ENCODE measurements at places on chromosomes 6 and 20. TPM values are rescaled to one million over a fixed set of nuclear protein-coding genes. Genes with fewer than 3 reads are reported as not detected.
A peak's percentile ranks its signal among the peaks of the same experiment; 100 is the strongest.

Gene TRIM31
- total RNA-seq, result not detected

Gene CLPSL2
- total RNA-seq, result not detected

Gene TUBB2A
- 401 TPM for total RNA-seq

DNA sequence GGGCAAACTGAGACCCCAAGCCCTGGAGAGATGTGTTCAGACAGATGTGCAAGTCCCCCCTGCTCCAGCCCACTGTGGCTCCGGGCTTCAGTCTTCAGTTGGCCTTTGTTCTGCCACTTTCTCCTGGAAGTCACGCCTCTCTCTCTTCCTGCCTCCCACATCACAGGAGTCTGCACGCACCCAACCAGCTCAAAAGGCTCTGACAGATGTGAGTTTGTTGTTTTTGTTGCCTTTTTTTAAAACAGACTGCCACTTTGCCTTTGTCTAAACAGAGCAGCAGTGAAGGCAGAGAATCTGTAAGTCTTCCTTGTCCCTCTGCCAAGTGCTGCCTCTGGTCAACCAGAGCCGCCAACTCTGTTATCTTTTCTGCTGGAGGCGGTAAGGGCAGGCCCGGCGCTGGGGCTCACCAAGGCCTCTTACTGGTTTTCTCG, 149.7 kb downstream of the TFAP2C start:
- H3K27ac ChIP-seq, result no peak overlapping the region
- no peaks in the 10 kb centered on the region for H3K27me3 ChIP-seq
- peak; percentile 38 for DNase-seq
- peaks cover 8% of the 10 kb centered on the region for H3K4me1 ChIP-seq
- H3K4me3 ChIP-seq, result no peak overlapping the region
- no peaks in the 10 kb centered on the region for H3K36me3 ChIP-seq

GRCh38 chr6:6747371-6747770, 158.9 kb downstream of the LY86 start:
- H3K27ac ChIP-seq, result no peak overlapping the region
- no peak for DNase-seq
- peaks cover 7% of the 10 kb centered on the region for H3K4me1 ChIP-seq
- no peaks in the 10 kb centered on the region for H3K36me3 ChIP-seq
- peaks cover 4% of the 10 kb centered on the region for H3K27me3 ChIP-seq
- H3K4me3 ChIP-seq, result no peak overlapping the region

- peaks cover 21% of the 10 kb centered on the region for H3K4me1 ChIP-seq
- no peak overlapping the region for H3K4me3 ChIP-seq
- DNase-seq, result no peak
- H3K27me3 ChIP-seq, result peaks cover 2% of the 10 kb centered on the region
- no peaks in the 10 kb centered on the region for H3K36me3 ChIP-seq
These were observed 145.4 kb downstream of the RPS12 start for GRCh38 chr6:132959639-132960326.

- peak overlapping the region; percentile 46 for H3K4me3 ChIP-seq
- H3K4me1 ChIP-seq, result peaks cover 5% of the 10 kb centered on the region
- H3K27ac ChIP-seq, result no peak overlapping the region
- no peaks in the 10 kb centered on the region for H3K36me3 ChIP-seq
- H3K27me3 ChIP-seq, result peaks cover 27% of the 10 kb centered on the region
These were observed 58.2 kb downstream of the ZNF831 start for GRCh38 chr20:59221707-59222252.

DNA sequence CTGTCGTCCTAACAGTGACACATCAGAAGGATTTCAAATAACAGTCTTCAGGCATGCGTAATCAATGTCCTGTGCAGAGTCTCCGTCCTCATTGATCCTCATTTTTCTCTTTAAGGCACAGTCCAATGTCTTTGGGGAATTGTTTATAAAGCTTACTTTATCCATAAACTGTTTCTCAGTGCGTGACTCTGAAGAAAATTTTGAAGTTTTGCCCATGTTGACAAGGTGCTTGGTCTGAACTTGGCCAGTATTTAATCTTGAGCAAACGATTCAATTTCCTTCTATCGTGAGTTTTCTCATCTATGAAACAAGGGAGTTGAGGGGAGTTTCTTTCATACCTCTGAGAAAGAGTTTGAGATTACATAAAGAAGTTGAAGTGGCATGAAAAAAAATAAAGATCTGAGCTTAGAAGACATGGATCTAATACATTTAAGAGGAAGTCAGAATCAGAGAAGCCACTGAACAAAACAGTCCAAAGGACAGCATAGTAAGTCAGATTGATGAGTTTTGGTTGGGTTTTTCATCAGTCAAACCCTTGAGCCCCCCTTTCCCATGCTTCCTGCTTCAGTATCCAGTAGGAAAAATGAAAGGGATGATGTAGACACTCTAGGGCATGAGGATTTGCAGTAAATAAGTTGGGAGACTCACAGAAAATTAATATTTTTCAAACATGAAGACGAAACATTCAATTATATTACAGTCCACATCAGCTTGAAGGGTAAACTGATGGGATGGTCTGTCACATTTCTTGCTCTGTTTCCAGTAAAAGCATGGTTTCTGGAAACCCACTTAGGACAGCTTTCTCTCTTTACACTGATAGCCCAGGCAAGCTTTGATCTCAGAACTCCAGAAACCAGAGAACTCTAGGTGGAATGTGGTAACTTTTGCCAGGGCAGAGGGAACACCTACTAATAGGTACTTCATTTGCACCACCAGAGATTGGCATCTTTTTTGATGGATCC, 8.1 kb downstream of the EDN1 start:
- H3K4me1 ChIP-seq, result peaks cover 13% of the 10 kb centered on the region
- H3K27me3 ChIP-seq, result no peaks in the 10 kb centered on the region
- DNase-seq, result no peak
- peaks cover 31% of the 10 kb centered on the region for H3K36me3 ChIP-seq
- no peak overlapping the region for H3K4me3 ChIP-seq

DNA sequence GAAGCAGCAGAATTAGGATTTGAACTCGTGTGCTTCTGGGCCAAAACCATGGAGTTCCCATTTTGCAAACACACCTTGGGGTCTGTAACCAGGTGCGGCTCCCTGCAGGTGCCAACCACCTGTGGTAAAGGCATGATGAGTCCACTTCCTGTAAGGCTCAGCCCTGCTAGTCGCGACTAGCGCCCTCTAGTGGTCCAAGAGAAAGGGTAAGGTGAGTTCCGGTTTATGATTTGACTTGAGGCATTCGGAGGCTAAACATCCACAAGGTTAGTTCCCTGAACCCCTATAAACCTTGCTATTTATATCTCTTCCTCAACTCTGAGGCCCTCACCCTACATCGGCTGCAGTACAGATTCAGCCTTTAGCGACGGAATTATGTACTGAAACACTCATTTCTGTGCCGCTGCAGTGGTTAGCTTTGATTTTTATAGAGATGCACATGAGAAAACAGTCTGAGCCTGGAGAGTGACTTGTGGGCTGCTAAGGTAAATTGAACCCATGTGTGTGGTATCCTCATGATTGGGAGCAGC, 173.4 kb downstream of the PLCB1 start:
- no peaks in the 10 kb centered on the region for H3K36me3 ChIP-seq
- H3K4me3 ChIP-seq, result no peak overlapping the region
- DNase-seq, result no peak
- no peak overlapping the region for H3K27ac ChIP-seq

- no peak for DNase-seq
- H3K4me1 ChIP-seq, result no peaks in the 10 kb centered on the region
- no peak overlapping the region for H3K27ac ChIP-seq
- H3K27me3 ChIP-seq, result no peaks in the 10 kb centered on the region
These were observed 88.4 kb downstream of the ASXL1 start for GRCh38 chr20:32446301-32447100.

DNA sequence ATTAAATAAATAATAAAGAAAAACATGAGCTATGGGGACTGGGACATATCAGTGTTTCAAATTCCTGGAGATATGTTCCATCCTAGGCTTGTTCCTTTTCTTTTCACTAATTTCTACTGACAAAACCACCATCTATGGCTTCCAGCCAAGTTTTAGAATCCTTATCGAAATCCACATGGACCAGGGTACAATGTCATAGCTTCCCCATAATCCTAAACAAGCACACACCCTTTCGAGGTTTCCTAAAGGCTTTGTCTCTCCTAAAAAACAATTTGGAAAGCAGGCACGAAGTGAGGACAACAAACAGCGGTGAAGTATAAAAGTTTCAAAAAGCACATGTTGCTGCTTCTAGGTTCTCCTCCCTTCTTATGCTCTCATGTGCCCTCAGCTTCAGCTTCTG, 13.3 kb upstream of the DST start:
- H3K36me3 ChIP-seq, result no peaks in the 10 kb centered on the region
- no peak overlapping the region for H3K27ac ChIP-seq
- no peak for DNase-seq
- peaks cover 20% of the 10 kb centered on the region for H3K4me1 ChIP-seq
- no peak overlapping the region for H3K4me3 ChIP-seq

DNA sequence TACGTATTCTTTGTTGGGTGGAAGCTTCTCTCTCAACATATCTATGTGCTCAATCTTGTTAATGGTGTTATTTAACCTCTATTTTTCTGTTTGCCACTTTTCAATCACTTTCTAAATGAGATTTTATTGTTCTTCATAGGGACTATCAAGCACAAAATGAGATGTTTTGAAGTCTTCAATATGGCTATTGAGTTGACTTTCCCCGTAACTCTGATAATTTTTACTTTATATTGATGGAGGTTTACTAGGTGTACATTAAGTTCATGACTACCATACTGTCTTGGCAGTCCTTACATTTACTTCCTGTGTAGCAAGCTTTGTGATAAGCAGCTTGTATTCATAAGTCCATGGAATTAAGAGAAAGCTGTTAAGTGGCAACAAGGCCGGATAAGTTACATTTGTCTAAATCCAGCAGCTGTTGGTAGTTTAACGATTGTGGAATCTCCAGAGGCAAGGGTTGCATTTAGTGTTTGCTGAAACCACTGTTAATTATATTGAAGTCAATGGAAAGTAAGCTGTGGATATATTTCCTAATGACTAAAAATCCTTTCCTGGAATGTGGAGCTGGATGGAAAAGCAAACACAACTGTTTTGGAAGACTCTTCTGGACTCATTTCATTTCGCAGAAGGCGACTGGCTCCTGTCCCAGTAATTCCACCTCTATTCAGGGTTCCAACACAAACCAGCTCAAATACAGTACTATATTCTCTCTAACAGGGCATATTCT, 57.3 kb upstream of the SMIM29 start:
- no peak overlapping the region for H3K27ac ChIP-seq
- H3K36me3 ChIP-seq, result no peaks in the 10 kb centered on the region
- peak; percentile 64 for DNase-seq

- DNase-seq, result peak; percentile 7
- H3K27me3 ChIP-seq, result peaks cover 44% of the 10 kb centered on the region
- H3K27ac ChIP-seq, result no peak overlapping the region
These were observed 2.5 kb upstream of the SPATS1 start for GRCh38 chr6:44339763-44340625.

DNA sequence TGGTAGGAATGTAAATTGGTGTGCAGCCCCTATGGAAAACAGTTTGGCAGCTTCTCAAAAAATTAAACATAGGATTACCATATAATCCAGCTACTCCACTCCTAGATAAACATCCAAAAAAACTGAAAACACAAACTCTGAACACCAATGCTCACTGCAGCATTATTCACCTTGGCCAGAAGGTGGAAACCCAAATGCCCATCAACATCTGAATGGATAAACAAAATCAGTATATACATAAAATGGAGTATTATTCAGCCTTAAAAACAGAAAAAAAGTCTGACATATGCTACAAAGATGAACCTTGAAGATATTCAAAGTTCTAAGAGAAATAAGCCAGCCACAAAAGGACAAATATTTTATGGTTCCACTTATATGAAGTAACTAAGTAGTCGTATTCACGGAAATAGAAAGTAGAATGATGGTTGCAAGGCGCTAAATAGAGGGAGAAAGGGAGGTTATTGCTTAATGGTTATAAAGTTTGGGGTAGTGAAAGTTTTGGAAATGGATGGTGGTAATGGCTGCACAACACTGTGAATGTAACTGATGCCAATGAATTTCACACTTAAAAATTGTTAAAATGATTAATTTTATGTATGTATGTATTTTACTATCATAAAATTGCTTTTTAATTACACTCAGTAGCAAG, 4.0 kb downstream of the PHF10 start:
- no peaks in the 10 kb centered on the region for H3K27me3 ChIP-seq
- DNase-seq, result no peak
- no peak overlapping the region for H3K4me3 ChIP-seq
- no peaks in the 10 kb centered on the region for H3K36me3 ChIP-seq

DNA sequence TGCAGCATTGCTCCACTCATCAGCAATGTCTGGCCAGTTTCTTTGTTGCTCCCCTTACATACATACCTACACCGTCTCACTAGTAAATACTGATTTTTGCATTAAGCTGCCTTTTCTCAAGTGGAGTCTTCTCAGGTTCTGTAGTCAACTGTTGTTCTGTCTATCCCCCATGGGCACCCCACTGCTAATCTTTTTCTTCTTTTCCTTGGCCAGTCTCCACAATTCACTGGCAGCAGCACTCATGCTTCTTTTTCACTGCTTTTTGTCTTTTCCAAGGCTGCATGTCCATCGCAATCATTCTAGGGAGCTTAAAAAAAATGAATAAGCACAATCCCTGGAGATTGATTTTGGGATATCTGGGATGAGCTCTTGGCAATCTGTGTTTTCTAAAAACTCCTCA, 10.3 kb upstream of the ERVFRD-1 start:
- peak; percentile 27 for DNase-seq
- H3K36me3 ChIP-seq, result no peaks in the 10 kb centered on the region
- H3K4me3 ChIP-seq, result no peak overlapping the region
- no peak overlapping the region for H3K27ac ChIP-seq
- peaks cover 14% of the 10 kb centered on the region for H3K4me1 ChIP-seq
- H3K27me3 ChIP-seq, result no peaks in the 10 kb centered on the region

GRCh38 chr6:116251568-116252384, 2.1 kb downstream of the TSPYL4 start:
- no peaks in the 10 kb centered on the region for H3K27me3 ChIP-seq
- H3K36me3 ChIP-seq, result no peaks in the 10 kb centered on the region
- peak overlapping the region; percentile 59 for H3K27ac ChIP-seq
- peaks cover 41% of the 10 kb centered on the region for H3K4me1 ChIP-seq

DNA sequence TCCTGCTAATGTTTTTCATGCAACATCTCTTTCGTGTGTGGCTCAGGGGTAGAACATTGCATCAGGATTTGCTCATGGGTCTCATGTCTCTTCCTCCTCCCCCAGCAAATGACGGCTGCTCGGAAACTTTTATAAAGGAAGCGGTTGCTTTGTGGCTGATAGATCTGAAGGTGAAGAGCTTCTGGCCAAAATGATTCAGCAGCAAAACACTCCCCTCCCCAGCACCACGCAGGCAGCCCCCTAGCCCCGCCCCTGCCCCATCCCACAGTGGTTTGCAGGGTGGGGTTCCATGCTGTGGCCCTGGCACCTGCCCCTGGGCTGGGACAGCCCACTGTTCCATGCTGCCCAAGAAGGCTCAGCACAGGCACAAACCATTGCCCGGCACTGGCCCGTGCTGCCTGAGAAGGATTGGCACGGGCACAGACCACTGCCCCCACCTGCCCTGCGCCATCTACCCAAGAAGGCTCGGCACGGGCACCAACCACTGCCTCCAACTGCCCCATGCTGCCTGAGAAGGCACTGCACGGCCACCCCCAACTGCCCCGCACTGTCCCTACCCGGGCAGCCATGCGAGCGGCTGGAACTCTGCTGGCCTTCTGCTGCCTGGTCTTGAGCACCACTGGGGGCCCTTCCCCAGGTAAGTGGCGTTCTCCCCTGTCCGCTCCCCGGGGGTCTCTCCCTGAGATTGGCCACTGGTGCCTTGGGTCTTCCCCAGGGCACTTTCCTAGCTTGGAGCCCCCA, at the start of gene CST7:
TSS of gene CST7 (plus strand) at position 331 of the 741 bp plus-strand sequence. CDS start at position 568, 237 bp downstream.
- H3K4me1 ChIP-seq, result no peaks in the 10 kb centered on the region
- no peak within 1 kb of the TSS for H3K27ac ChIP-seq
- no peak within 1 kb of the TSS for H3K4me3 ChIP-seq
- no peaks in the 10 kb centered on the region for H3K36me3 ChIP-seq
